ENCODE measurements at places on chromosomes 12 and 14. TPM values are rescaled to one million over a fixed set of nuclear protein-coding genes. Genes with fewer than 3 reads are reported as not detected.

- DNase-seq: no peak
These were observed 86.4 kb upstream of the GPR68 start for GRCh38 chr14:91330856-91331255.

- DNase-seq: no peak
These were observed 81.2 kb downstream of the SPPL3 start for GRCh38 chr12:120822832-120823503.

DNA sequence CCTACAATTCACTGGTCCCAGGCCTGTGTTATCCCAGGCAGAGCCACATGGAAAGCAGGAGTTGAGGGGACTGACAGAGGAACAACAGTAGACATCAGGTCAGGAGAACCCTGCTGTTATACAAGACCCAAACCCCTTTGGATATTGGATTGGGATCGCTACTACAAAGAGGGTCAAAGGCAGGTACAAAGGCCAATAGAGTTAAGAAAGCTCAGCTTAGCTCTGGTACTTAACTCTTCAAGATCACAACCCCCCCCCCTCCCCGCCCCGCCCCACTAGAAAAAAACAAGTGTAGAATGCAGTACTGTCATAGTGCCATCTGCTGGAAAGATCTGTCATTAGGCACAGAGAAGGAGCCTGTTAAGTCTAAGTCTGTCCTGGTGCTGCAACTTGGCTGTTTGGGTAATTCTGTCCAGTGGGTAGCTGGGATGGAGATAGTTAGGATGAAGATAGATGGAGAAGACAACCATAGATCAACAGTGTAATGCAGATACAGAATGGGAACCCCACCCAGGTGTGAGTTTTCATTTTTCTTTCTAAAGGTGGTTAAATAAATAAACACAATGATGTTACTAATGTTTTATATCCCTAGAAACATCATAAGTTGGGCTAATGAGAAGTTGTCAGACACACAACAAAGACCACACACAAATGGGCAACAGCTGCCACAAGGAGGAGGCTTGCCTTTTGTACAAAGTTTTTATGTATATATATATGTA, 17.2 kb downstream of the REM2 start:
- peak; percentile 66 for DNase-seq

E2F7 gene
- total RNA-seq: 4.6 TPM

GRCh38 chr14:65103150-65103760, 938 bp upstream of the MAX start:
- peak; percentile 28 for DNase-seq

DNA sequence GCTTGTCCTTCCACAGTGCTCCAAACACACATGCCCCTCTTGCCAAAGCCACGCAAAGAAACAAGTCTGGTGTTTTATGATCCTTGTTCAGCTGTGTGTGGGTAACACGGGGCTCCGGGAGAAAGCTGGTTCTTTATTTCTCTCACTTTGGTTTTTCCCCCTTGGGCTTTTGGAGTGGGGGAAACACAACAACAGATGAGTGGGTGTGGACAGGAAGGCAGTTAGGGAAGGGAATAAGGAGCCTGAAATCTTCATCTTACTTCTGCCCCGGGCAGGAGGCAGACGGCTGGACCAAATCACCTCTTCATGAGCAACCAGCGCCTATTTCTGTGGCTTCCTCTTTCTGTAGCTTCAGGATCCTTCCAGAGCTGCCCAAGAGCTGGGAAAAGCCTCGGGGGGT, 218.5 kb downstream of the PHETA1 start:
- DNase-seq: no peak

DNA sequence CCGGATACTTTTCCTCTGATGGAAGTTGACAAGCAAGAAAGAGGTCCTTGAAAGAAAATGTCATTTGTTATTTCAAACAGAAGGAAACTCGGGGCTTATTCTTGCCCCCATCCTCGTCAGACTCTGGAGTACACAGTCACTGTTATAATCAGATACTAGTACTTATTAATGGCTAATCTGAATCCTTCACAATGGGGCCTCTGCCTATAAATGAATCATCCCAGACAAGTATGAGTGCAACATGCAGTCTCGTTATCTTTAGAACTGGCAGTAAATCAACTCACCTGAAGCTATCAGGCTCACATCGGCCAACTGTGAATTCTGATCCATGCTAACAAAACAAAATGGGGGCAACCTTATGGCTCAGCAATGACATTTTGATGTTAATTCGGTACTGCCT, 216.7 kb downstream of the GRIN2B start:
- no peak for DNase-seq

DNA sequence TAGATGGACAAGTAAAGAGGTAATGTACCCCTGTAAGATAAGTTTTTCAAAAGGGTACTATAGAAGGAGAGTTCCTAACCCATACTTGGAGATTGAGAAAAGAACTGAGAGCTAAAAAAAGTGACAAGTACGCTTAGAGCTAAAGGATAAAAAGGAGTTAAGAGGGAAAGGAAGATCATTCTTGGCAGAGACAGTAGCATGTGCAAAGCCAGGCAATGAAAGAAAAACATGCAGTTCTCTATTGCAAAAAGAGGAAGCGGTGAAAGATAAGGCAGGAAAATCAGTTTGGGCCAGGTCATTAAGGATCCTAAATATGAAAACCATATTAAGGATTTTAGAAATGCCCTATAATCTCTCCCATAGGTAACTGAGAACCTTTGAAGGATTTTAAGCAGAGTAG, 500.4 kb upstream of the GARIN6 start:
- no peak for DNase-seq

DNA sequence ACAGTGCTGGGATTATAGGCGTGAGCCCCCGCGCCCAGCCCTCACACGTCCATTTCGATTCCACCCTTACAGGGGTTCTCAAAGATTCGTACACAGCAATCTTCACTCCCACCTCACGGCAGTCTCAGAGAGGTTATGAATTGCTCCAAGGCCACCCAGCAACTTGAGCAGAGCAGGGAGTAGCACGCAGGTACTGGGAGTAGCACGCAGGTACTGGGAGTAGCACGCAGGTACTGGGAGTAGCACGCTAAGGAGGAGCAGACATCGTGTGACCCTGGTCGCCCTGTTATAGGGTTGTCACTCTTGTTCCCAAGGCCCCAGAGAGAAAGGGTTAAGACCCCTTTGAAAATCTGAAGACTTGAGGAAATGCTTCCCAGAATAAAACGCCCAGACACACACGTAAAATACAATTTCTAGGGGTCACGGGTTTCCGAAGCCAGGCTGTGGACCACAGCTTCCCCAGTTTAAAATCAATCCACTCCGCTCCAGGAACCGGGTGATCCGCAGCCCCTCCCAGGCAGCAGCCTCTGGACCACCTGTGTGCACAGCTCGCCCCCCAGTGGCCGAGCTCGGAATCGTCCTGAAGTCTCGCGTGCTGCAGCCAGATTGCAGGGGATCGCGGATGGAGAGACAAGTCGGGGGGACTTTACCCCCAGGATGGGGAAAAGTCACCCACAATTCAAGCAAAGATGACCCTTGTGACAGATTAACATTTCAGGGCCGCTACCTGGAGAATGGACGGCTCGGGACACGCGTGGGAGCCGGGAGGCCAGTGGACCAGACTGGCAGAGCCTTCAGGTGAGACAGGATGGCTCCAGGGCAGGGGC, 92.0 kb downstream of the SCARB1 start:
- DNase-seq: peak; percentile 51

GRCh38 chr12:14313379-14314138, 51.9 kb upstream of the ATF7IP start:
- peak; percentile 2 for DNase-seq

RBP5 gene
- total RNA-seq: 0.26 TPM

GRCh38 chr12:3718100-3718499, 34.8 kb downstream of the CRACR2A start:
- DNase-seq: no peak

DNA sequence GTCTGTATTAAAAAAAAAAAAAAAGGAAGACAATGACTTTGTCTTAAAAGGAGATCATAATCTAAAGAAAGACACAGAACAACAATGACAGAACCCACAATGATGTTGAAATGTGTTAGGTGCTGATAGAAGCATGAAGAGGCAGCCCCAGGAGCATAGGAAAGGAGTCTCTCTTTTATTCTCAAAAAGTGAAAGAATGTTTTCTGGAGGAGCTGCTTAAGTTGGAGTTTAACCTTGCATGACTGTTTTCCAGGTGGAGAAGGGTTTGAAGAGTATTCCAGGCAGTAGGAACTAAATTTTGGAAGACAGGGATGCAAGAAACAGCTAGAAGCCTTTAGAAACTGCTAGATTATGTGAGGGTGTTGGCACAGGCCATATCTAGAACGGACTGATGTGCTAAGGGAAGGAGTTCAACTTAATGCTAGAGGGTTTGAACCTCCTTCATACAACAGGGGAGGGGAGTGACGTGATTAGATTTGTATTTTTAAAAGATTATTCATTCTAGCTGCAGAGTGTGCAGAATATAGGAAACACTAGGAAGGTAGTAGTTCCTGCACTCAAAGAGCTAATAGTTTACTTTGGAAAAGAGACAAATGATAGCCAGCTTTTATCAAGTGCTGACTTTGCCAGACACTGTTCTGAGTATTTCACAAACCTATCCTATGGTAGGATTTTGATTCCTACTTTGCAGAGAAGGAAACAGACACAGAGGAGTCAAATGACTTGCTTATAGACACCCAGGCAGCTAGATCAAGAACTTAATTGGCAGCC, 4.6 kb upstream of the RPL6 start:
- DNase-seq: no peak

FGF6 gene
- total RNA-seq: not detected

LRCOL1 gene
- total RNA-seq: 0.17 TPM

DNA sequence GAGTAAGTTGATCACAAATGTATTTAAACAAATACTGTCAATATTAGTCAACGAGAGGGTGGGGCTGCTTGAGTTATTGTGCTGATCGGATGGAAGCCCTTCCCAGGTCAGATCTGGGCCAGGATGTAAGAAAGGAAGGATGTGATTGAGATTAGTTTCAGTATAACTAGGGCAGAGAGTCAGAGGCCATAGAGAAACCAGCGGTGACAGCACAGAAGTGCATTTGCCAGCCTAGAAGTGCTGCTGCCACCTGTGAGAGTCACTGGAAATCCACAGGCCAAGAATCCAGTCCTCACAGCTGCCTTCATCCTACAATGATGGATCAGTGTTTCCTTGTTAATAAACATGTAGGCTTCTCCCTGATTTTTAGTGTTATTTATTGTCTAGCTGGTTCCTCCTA, 9.8 kb upstream of the FERMT2 start:
- DNase-seq: no peak

DNA sequence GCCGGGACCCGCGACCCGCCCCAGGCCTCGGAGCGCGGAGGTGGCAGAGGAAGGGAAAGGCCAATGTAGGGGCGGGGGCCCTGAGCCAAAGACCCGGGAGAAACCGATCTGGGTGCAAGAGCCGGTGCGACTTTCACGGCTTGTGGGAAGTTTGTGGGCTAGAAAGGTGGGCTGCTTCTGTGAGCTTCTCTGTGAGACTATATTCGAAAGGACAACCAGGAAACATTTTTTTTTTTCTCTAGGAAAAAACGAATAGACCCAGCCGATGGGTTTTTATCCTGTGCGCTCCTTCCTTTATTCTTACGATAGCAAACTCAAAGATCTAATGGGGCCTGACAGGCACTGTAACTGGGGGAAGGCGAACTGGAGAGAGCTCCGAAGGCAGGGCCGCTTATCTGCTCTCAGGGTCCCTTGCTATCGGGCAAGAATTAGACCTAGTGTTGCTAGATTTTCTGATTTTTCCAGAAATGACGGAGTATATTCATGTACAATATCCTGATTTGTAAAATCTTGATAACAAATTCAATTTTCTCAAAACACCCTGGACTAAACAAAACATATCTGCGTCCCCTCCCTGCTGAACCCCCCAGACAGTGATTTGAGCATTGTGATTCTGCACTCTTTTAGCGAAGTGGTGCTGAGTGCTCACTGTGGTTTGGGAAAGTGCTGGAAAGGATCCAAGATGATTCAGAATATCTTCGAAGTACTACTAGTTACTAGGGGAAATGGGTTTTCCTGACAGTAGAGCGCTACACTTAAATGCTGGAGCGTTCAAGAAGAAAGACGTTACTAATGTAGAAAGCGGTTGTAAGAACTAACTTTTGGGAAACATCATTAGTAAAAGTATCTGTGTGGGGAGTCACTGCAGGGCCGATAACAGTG, 563 bp upstream of the STXBP6 start:
- DNase-seq: peak; percentile 80

MGP gene
- 2.0 TPM for total RNA-seq

- peak; percentile 65 for DNase-seq
These were observed 6.3 kb downstream of the CLEC2A start for GRCh38 chr12:9925705-9926393.

TMEM253 gene
- total RNA-seq: not detected

GRCh38 chr12:110600254-110600653, 13.7 kb upstream of the TCTN1 start:
- peak; percentile 85 for DNase-seq

DNA sequence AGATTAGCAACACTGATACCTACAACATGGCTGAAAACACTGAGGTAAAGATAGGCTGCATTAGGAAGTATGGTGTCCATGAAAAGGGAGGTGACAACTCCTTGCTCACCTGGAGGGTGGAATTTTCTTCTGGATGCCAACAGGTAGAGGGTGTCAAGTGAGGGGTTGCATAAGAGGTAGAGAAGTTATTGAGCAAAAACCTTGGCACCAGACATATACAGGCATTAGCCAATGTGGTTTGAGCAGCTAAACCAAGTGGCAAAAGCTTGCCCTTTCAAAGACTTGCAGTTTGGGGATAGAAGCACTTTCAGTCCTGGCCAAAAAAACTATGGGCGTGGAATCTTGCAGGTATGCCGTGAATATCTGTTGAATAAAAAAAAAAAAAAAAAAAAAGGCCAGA, 3.8 kb downstream of the RITA1 start:
- DNase-seq: no peak

GRCh38 chr12:116313194-116313927, 35.9 kb upstream of the MED13L start:
- DNase-seq: no peak

MYO1H gene
- not detected for total RNA-seq

TSPAN19 gene
- not detected for total RNA-seq

GRCh38 chr12:124482567-124482893, 84.9 kb downstream of the NCOR2 start:
- no peak for DNase-seq

TSHR gene
- total RNA-seq: not detected

DDN gene
- total RNA-seq: under 0.01 TPM

DNA sequence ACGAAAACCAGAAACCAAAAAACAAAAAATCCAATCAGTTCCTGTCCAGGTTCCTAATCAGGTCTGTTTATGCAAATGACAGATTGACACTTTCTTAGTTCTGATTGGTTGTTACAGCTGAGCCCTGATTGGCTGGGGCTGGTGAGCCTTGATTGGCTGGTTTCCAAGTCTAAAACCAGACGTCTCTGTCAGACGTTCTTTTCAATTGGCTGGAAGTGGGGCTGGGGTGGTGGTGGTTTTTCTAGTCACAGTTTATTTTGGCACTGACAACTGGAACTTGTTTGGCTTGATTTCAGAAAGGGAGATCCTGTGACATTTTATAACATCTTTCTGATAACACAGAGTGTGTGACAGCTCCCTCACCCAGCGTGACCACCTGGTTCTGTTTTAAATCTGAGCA, 36.1 kb upstream of the PRICKLE1 start:
- peak; percentile 10 for DNase-seq
